ENCODE measurements at places on chromosomes 7 and 10.

- DNase-seq: no peak
These were observed 1.7 kb upstream of the FGFR2 start for GRCh38 chr10:121599947-121600346.

- DNase-seq: no peak
These were observed 218.8 kb downstream of the OTUD1 start for GRCh38 chr10:23657677-23658076.

GRCh38 chr7:104900525-104901239, 113.3 kb upstream of the KMT2E start:
- no peak for DNase-seq

- DNase-seq: no peak
These were observed 35.7 kb downstream of the CYP17A1 start for GRCh38 chr10:102801496-102801895.

DNA sequence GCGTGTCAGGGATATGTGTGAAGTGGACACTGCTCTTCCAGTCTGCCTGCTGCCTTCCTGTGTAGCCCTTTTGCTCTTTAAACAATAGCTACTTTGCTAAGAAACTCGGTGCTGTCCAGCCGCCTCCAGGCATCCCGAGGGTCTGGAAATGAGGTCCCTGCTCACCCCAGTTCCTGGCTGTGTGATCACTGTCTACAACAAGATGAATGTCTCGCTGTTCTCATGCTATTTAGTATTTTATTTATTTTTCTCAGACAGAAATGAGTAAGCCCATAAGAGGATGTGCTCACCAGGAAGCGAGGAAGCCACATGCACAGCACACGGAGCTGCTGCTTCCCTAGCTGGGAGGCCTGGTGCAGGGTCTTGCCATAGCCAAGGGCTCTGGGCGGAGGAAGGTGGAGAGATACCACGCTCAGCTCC, 167.0 kb upstream of the PITRM1 start:
- no peak for DNase-seq

DNA sequence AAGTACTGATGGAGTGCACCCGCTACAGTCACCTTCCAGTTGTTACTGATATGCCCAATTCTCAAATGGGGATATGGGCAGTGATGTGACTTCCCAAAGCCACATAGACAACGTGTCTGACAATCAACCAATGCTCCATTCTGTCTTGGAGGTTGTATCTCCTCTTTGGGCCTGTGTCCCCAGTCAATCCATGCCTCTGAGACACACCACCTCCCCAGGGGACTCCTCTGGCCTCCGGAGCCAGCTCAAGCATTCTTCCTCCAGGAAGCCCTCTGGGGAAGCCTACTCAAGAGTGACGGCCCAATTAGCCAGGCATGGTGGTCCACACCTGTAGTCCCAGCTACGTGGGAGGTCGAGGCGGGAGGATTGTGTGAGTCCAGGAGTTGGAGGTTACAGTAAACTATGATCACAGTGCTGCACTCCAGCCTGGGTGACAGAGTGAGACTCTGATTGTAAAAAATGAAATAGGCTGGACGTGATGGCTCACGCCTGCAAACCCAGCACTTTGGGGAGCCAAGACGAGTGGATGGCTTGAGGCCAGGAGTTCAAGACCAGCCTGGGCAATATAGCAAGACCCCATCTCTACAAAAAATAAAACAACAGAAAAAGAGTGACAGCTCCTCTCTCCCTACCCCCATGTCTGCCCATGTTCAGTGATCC, 99.5 kb upstream of the TNRC18 start:
- DNase-seq: no peak

- DNase-seq: no peak
These were observed 33.2 kb downstream of the BLVRA start for GRCh38 chr7:43791665-43792064.

GRCh38 chr7:133152875-133153274, 71.0 kb upstream of the CHCHD3 start:
- no peak for DNase-seq

DNA sequence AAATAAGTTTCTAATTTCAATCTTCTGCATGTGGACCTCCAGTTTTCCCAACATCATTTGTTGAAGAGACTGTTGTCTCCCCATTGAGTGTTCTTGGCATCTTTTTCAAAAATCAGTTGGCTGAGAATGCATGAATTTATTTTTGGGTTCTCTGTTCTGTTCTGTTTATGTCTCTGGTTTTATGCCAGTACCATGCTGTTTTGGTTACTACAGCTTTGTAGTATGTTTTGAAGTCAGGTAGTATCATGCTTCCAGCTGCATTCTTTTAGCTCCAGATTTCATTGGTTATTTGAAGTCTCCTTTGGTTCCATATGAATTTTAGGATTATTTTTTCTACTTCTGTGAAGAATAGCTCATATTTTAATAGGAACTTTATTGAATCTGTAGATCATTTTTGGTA, 21.2 kb upstream of the SFTPD start:
- no peak for DNase-seq

- no peak for DNase-seq
These were observed 271.6 kb downstream of the CCDC3 start for GRCh38 chr10:12729885-12730284.

DNA sequence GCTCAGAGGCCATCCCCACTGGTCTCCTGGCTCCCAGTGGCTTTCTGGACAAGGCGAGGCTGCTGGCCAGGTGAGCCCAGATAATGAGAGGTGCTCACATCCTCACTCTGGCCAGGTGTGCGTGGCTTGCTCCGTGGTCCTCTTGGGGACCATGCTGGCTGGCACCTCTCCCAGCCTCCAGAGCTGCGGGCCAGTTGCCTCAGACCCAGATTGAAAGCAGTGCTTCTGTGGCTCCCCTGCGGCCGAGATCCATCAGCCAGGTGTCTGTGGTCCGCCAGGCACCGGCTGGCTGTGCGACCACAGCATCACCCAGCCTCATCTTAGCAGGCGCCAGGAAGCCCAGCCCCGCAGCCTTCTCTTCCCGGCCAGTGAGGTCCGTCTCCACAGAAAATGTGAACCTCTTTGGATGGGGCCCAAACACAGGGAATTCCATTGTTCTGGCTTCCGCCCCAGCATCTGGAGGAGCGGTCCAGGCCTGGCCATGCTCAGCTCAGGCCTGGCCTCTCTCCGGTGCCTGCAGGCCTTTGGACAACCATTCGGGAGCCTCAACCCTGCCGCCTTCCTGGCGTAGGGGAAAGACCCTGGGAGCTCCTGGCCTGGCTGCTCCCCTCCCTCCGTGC, 5.2 kb upstream of the TTYH3 start:
- DNase-seq: no peak

DNA sequence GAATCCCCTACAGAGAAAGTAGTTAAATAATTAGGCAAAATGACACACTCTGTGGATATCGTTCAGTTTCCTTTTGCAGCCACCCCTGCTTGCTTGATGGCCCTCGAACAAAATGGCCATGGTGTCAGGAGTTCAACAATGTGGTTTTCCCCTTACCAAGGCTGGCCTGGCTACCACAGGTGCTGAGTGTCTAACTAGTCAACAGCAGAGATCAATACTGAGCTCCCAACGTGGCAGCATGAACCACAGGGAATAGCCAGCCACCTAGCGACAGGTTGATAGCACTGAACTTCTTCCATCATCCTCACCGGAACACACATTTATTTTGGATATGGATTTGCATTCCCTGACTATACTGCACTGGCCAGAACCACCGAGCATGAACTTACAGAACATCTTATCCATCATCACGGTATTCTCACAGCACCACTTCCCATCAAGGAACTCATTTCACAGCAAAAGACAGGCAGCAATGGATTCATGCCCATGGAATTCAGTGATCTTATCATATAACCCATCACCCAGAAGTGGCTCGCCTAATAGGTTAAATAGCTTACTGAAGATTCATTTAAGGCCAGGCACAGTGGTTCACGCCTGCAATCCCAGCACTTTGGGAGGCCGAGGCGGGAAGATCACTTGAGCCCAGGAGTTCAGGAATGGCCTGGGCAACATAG, 6.3 kb downstream of the C10orf67 start:
- no peak for DNase-seq

GRCh38 chr10:118971876-118972275, 57.6 kb upstream of the NANOS1 start:
- no peak for DNase-seq

DNA sequence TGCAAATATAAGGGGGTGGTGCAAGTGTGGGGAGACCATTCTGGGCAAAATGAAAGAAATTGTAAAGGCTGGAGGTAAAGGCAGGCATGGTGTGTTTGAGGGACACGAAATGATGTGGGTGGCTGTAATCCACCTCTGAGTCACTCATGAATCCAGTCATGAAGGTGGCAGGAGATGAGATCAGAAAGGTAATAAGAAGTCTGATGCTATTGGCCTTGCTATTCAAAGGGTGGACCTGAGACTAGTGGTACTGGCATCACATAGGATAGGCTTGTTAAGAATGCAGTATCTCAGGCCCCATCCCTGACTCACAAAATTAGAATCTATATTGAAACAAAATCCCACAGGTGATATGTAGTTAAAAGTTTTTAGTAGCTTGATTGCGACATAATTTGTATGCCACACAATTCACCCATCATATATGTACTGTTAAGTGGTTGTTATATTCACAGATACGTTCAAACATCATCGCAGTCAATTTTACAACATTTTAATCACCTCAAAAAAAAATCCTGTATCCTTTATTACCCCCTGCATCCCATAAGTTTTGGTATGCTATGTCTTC, 85.6 kb downstream of the ST8SIA6 start:
- DNase-seq: no peak

DNA sequence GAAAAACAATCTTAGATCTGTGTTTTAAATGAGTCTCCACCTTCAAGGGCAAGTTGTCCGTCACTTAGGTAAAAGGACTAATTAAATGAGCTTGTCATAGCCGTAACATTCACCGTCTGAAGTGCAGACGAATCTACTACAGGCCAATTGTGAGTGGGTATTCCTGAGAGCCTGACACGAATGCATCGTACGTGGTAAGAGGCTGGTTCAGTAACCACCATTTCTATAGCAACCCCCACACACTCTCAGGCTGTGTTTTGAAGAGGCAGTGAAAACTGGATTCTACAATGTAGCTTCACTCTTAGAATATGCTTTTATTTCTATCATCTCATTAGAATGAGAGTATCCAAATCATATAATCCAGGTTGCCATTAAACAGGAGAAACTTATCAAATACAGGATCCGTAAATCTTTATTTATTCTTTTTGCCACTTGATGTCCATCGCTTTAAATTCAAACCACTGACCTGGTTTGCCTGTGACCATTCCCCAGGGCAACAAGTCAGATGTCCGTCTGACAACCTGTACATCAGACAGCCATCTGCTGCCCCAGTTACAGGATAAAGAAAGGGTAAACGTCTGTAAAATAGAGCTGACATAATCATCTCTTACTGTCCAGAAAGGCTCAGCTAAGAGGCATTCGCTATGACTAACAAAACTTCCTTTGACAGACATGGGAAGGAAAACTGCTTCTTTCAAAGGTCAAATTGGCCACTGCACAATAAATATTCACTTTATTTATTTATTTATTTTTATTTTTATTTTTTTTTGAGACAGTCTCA, 70.3 kb upstream of the NMT2 start:
- DNase-seq: no peak

- DNase-seq: no peak
These were observed 24.1 kb downstream of the HIPK2 start for GRCh38 chr7:139753693-139754111.

GRCh38 chr7:94307399-94308048, 87.2 kb upstream of the COL1A2 start:
- no peak for DNase-seq

- DNase-seq: no peak
These were observed 39.5 kb downstream of the ADK start for GRCh38 chr10:74190494-74190893.

GRCh38 chr7:107937531-107937930, 46.5 kb downstream of the DLD start:
- no peak for DNase-seq

DNA sequence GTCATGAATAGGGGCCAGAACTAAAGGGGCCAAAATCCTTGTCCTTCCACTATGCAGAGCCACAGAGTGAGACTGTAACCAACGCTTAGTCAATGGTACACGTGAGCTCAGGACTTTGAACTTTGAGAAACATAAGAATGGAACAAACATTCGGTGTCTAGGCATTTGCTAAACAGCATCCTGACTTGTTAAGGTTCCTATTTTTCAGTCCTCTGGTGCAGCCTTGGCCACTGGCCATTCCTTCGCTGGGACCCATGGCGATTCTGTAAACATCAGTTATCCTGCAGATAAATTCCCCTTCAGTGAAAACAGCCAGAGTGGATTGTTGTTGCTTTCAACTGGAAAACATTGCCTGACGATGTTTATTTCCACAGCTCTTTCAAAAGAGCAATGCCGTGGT, 266.8 kb downstream of the SORCS1 start:
- no peak for DNase-seq

- DNase-seq: no peak
These were observed 229.5 kb upstream of the PLXNA4 start for GRCh38 chr7:132805766-132806165.

- no peak for DNase-seq
These were observed 1.1 kb upstream of the TECTB start for GRCh38 chr10:112282086-112282485.

GRCh38 chr7:30708983-30709382, 26.7 kb upstream of the CRHR2 start:
- no peak for DNase-seq

DNA sequence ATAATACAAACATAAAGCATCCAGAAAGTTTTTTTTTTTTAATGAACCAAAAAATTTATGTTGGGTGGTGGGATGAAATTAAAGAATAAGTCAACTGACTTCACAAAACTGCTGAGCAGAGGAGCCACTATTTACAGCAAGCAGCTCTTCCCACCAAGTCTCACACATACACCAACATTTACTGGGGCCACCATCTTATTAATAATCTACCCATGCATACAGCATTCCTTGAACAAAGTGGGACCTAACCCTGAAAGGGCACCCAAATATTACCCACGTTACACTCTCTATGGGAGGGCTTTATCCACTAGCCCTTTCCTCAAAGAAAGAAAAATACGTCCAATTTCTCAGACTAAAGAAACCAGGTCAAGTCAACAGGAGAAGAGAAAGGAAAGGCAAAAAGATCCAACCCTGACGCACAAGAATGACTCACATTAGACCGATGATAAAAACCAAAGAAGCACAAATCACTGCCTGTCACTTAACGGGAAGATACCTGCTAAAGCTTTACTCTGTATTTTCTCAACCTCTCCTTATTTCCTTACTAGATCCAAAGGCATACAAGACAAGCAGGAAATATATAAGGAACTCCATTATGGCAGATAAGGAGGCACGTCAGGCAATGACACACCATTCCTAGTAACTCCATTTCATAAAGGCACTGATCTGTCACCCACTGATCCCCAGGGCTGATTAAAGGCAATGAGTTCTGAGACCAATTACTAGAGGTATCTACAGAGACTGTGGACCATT, 141.8 kb upstream of the ASAH2 start:
- no peak for DNase-seq

- no peak for DNase-seq
These were observed 48.4 kb upstream of the ELFN1 start for GRCh38 chr7:1621718-1622117.

GRCh38 chr10:63504145-63504881, 16.9 kb upstream of the REEP3 start:
- DNase-seq: no peak

All from hypothalamus (tissue), 51 donors.